Type B pancreatic cell (in vitro differentiated cells): ENCODE measurements at places on chromosomes 1 and 21.

- DNase-seq: peak; percentile 48
Observed at GRCh38 chr1:54546651-54547401, 1.2 kb upstream of the ACOT11 start.

GRCh38 chr1:179101566-179101965 lies 19.7 kb downstream of the TOR3A start:
- DNase-seq: no peak

GRCh38 chr1:168665975-168666374 lies 63.0 kb downstream of the DPT start:
- no peak for DNase-seq

DNA sequence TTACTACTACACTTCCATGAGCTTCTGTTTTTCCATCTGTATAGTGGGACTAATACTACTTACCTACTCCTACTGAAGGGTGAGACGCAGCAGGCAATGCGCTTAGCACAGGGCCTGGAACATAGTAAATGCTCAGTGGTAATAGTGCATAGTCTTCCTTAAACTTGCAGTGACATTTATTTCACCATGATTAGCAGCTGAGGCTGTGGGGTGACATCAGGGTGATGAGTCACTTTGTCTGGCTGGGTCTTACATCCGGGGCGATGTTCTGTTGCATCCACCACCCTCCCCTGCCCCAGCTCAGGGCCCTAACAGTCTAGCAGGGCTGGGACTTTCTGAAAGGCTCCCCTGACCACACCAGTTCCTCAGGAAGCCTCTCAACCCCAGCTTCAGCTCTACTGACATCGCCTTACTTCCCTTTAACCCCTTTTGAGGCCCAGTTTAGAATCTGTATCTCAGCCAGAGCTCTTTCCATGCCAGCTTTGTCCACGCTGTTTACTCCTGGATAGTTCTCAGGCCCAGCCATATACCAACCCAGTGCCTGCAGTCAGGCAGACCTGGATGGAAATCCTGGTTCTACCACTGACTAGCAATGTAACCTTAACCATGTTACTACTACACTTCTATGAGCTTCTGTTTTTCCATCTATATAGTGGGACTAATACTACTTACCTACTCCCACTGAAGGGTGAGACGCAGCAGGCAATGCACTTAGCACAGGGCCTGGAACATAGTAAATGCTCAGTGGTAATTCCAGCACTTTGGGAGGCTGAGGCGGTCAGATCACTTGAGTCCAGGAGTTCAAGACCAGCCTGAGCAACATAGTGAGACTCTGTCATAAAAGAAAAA lies 66.3 kb downstream of the CD58 start:
- no peak for DNase-seq

DNA sequence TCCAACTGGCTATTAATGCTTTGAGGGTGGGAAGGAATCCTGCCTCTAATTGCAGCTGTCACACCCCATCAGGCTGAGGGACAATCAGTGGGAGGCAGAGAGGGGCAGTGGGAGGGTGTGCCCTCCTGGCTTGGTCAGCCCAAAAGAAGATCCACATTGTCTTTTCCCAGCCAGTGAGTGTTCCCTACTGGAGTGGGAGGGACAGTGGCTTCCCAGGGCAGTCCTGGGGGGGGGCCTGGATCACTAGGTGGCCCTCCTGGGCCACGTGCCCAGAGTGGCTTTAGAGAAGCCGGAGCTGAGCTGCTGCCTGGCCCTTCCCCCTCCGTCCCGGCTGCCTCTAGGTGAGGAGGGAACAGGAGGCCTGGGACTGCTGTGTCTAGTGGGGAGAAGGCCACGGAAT lies 14.0 kb downstream of the INKA2 start:
- DNase-seq: no peak

DNA sequence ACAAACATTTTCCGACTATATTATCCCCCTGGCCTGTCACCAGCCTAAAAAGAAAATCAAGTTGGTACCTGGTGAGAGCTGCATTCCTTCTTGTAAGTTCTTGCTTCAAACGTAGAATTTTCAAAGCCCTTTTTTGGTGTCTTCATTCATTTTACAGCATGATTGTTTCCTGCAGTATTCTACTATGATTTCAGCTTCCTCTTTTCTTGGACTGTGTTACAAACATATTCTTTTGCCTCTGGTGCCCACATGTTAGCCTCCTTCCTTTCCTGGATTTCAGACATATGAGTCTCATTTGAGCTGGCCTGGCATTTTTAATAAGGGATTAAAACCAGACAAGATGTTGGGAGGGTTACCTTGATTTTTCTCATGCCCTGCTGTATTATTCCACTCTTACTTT lies 142.5 kb downstream of the PIGK start:
- no peak for DNase-seq

DNA sequence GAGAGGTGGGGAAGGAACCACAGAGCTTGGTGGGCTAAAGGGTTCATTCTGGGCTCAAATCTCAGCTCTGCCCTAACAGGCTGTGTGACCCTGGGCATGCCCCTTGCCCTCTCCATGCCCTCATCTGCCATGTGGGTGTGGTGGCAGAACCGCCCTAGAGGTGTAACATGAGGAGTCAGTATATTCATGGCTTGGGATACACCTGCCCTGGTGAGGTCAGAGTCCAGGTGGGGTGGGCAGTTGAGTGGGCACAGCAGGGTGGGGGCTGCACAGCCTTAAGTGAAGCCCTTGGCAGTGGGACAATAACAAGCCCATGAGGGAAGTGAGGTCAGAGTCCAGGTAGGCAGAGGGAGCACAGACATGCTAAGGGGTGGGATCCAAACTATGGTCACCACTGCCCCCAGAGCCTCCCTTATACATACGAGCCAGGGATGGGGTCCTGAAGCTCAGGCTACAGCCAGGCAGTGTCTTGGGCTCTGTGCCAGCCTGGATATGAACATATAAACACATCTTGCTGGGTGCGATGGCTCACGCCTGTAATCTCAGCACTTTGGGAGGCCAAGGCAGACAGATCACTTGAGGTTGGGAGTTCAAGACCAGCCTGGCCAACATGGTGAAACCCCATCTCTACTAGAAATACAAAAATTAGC lies 59.0 kb upstream of the EFHD2 start:
- DNase-seq: no peak

DNA sequence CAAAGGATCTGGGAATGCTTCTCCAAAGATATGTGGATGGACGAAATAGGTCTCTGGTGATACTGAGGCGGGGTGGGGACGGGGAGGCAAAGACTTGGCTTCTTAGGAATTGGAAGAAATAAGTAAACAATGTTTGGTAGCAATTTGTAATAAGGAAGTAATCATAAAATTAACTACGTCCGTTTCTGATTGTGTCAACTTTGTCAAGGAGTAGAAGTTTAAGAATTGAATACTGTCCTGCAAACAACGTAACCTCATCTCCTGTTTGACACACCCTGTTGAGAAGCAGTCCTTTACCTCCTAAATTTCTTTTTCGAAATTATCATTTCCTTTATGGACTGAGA lies 471 bp downstream of the POLR3C start:
- no peak for DNase-seq

GRCh38 chr21:44727757-44728156 lies 16.4 kb upstream of the TSPEAR start:
- peak; percentile 67 for DNase-seq

GRCh38 chr1:178536329-178536728 lies 23.4 kb downstream of the TEX35 start:
- no peak for DNase-seq

DNA sequence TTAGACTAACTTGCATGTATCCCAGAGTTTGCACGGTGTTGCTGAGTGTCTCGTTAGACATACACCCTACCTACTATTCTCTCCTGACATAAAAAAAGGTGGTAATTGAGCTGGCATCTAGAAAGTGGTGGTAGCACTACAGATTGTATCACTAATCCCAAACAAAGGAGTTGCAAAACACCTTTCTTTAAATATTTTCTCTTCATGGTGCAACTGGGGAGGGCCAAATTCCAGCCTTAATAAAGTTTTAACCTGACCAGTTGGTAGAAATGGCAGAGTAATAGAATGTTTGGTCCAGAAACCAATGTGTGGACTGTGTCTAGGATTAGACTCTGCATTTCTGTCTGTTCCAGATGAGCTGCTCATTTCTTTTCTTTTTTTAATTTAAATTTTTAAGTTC lies 40.0 kb downstream of the NFIA start:
- no peak for DNase-seq

- DNase-seq: no peak
Observed at GRCh38 chr21:44593598-44594405, 1.5 kb upstream of the KRTAP10-6 start.

DNA sequence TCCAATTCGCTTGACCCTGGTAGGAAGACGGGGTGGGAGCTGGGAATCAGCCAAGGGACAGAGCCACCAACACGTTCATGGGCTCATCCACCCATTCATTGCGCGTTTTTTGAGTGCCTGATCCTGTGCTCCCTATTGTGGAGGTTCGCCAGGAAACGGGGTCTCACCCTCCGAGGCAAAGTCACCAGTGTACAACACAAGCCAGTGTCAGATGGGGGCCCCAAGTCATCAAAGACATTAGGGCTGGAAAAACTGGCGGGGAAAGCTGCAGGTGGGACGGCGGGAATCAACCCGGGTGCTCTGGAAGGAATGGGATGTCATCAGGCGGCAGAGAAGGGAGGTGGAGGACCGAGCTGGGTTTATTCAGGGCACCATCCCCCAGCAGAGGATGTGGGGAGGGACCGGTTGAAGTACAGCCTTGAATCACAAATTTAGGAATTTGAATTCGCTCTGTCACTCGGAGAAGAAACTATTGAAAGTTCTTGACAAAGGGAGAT lies 667 bp upstream of the NID1 start:
- no peak for DNase-seq

DNA sequence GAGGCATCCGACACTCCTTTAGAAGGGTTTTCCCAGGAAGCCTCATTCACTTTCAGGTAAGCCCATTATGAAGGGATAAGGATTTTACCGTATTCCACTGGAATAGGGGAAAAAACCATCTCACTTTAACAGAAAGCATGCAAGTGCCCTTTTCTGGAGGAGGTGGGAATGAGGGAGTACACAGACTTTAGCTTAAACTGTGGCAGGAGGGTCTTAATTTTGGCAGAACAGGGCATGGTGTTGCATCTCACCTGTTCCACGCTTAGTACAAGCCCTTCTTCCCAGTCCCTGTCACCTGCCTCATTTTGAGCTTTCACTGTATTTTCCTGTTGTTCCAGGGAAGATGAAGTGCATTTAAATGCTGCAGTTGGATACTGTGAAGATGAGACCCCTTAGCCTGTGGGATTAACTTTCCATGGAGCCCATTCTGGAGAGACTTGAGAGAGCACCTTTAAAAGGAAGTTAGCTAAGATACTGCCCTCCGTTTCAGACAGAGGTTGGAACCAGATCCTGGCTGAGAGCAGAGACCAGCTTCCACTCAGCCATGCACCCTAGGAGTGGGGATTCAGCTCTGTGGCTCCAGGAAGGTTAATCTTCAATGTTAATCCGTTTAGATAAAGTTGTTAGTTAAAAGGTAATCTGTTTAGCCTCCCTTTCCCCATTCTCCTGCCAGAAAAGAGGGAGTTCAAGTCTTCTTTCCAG lies 42.6 kb downstream of the PBX1 start:
- no peak for DNase-seq

DNA sequence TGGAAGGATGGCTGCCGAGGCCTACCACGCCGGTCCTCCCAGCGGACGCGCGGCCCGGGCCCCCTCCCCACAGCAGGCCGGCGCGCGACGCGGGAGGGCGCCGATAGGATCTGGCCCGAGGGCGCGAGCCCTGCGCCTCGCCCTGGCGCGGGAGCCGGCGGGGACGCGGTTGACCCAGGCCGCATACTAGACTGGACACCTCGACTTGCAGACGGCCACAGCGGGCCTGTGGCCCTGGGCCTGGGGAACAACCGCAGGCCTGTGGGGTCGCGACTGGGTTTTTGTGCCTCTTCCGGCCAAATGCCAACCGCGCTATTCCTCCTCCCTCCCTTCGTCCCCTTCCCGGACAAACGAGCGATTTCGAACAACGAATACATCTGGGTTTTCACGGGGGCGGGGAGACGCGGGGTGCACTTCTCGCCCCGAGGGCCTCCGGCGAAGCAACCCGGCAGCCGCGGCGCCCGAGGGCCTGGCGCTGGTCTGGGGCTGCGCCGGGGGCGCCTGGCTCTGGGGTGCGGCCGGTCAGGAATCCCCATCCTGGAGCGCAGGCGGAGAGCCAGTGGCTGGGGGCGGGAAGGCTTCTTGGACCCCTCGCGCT lies 2.4 kb downstream of the NHLH2 start:
- no peak for DNase-seq

DNA sequence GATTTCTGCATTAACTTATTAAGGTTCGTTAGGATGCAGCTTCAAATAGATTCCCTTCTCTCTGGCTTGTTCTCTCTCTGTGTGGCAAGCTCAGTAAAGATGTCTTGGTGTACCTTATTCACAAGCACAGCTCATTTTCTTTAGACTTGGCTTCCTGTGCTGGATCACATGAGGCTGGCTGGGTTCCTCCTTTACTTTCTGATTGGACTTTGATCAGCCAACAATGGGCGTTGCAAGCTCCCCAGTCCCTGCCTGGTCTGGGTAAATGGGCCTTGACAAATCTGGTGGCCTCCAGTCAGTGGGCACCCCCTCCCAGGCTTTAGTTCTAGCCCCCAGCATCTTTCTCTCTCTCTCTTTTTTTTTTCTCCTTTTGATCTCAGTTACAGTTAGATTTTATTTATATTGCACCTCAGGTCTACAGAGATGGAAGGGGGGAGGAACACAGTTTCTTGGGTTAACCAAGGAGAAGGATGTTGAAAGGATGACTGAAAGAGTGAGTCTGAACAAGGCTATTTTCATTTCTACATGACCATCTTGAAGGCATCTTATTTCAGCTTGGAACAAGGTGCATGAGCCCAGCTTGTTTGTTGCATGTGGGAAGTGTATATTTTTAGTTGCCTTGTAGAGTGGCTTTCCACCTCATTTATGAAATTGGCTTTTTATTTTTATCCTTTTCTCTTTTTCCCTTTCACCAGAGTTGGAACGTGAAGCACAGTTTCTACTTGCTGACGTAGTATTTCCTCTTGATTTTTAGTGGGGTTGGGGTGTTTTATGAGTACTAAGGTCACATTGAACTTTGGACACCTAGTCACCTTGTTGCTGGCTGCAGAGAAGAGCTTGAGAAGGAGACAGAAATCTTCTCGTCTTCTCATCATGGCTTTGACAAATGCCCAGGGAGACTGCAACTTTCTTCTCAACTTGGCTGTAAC lies 77.1 kb downstream of the PBX1 start:
- DNase-seq: no peak
